LHCN-M2 (cell line): ENCODE measurements at places on chromosomes 5 and 9. TPM values are rescaled to one million over a fixed set of nuclear protein-coding genes. Genes with fewer than 3 reads are reported as not detected.

The PCDHGA4 gene
- total RNA-seq = 3.9 and 4.4 TPM in 2 replicates

The NOXA1 gene
- 0.17 and 0.19 TPM in 2 replicates for total RNA-seq

DNA sequence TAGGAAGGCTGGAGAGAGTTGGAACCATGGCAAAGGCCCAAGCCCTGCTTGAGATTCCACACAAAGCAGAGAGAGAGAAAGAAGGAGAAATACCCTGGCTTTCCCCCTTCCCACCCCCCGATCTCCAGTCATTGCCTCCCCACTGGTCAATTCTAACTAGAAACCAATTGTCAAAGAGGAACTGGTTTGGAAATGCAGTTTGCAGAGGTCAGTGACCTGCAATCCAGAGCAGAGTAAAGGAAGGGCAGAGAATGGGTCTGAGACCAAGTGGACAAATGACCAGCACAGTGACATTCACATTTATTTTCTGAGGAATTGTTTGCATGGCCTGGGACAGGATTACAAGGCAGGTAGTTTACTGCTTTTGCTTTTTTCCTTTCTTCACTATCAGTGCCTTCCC is 37.5 kb upstream of the ZFYVE16 start:
- no peak for DNase-seq

DNA sequence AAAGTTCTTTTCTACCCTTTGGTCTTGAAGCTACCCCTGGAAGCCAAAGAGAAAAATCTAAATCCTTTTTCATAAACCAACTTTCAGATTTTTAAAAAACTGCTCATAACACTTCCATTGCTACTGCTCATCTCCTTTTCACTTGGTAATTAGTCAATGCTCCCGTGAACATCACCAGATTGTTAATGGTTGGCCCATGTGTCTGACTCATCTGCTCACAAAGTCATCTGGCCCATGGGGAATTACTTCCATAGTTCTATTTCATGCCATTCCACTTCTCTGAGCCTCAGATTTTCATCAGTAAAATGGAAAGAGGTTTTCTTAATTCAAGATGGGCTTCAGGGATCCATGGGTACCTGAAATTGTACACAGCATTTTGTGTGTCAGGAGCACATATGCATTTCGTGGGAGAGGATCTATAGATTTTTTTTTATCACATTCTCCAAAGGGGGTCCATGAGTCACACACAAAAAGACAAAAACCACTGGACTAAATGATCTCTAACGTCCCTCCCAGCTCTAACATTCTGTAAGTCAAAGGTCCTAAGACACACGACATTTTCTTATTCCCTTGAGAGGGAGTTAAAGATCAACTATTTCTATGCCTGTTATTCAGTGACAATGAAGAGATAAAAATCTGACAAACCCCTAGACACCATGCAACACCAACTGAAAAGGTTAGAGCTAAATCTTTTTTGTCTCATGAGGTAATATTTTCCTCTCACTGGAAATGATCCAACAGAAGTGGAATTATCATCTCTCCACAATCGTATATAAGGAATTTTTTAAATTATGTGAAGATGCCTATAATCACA is 75.4 kb downstream of the TEX10 start:
- DNase-seq = peak; percentile 79

GRCh38 chr9:135165756-135166519 is 78.5 kb downstream of the OLFM1 start:
- DNase-seq = no peak

The JMY gene
- 3.1 and 4.7 TPM in 2 replicates for total RNA-seq

DNA sequence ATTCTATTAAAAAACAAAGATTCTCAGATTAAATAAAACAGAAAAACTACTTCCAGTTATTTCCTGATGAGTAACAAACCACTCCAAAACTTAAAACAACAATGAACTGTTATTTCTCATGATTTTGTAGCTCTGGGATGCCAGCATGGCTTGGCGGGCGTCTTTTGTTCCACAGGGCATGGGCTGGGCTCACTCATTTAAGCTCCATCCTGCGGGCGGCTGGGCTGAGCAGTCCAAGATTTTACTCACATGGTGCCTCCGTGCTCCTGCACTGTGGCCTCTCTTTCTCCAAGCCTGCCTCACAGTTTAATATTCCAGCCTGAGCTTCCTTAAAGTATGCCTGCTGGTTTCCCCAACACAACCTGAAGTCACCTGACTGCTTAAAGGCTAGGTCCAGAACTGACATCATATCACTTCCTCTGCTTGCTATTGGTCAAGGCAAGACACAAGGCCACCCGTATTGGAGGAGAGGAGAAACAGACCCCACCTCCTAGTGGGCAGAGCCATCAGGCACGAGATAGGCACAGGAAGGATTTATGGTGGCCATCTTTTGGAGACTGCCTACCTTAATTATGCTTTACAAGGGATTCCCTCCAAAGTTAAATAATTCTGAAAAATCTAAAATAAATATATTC is 41.6 kb upstream of the ZBTB43 start:
- DNase-seq = peak; percentile 15

DNA sequence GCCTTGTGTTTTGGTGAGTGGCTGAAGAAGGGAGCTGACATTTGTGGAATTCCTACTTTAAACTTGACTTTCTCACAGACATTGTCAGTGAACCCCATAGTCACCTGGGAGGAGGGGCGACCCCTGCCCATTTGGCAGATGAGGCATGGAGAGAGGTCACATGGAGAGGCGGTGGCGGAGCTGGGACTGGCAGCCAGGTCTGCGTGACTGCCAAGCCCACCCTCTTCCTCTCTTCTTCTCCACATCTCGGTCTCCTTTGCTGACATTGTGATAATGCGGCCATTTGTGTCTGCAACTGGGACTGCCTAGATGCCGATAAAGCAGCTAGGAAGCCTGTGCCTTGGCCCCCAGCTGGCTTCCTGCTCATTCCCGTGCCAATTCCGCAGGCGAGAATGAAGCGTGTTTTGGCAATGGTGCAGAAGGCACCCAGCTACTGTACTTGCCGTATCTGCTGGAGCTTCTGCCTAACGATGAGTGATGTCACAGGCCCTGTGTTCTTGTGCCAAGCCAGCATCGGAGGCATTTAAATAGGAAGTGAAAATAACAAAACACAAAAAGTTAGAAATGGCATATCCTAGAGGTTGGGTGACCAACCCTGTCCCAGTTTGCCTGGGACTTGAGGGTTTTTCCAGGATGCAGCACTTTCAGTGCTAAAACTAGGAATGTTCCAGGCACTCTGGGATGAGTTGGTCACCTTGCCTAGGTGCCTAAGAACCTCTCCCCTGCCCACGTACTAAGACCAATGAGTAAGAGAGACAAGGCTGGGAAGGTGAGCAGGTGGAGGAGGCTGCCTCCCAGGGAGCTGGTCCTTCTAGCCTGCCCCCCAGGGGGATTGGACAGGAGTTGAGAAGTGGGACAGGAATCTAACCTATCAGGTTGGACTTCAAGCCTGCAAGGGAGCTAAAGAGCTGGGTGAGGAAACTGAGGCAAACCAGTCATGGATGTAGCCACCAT is 23.6 kb downstream of the OLFML2A start:
- no peak for DNase-seq

GRCh38 chr5:164000819-164001218 is 495.4 kb downstream of the MAT2B start:
- DNase-seq = no peak

GRCh38 chr9:137807721-137808703 is 69.6 kb upstream of the CACNA1B start:
- DNase-seq = no peak

DNA sequence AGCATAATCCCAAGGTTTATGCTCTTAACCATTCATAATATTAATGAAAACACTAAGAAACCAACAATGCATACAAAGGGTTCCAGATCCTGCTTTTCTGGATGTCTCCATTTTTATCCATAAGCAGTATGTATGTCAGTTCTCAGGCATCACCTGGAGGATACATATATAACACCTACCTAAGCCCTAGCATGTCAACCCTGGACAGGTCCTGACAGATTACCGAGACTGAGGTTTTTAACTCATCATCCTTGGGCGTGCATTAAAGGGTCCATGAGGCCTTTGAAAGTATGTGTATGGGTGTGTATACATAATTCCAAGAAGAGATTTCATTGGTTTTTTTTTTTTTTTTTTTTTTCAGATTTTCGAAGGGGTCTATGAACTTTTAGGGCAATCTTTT is 70.6 kb downstream of the SH3TC2 start:
- DNase-seq = no peak

The GBGT1 gene
- 0.34 and 1.3 TPM in 2 replicates for total RNA-seq

DNA sequence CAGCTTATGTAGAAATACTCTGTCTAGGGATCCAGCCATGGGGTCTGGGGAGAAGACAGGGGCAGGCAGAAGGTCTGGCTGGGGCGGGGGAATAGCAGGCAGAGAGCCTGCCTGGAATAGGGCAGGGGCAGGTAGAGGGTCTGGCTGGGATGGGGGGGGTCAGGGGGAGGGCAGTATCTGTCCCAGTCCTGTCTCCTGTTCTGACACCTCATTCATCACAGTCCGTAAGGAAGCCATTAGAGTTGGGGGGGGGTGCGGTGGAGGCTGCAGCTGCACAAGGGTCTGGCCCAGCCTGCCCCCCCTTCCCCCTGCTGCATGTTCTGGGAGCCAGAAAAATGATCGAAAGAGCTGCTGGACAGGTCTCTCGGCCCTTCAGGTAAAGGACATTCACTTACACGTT is 32.6 kb downstream of the CNTFR start:
- DNase-seq = no peak

GRCh38 chr5:142432961-142433360 is 108.1 kb upstream of the SPRY4 start:
- no peak for DNase-seq
